ENCODE measurements at places on chromosomes 6 and 20.

DNA sequence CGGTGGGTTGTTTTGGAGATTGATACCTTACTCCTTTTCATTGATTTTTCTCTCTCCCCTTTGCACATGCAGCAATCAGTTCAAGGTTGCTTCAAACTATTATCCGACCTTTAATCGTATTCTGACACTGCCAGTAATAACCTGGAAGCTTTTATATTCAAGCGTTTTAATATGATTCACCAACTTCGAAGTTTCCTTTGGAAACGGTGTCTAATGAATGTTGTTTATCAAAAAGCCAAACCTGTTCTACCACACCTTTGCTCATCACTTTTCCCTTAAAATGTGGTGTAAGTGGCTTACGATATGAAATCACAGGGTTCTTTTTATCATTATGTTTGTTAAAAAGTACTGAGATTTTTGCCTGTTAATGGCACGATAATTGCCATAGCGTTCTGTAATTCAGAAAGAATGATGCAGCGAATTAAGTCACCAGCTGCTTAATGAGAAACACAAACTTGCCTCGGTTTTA is 660 bp downstream of the STXBP5 start:
- DNase-seq = peak; percentile 44

DNA sequence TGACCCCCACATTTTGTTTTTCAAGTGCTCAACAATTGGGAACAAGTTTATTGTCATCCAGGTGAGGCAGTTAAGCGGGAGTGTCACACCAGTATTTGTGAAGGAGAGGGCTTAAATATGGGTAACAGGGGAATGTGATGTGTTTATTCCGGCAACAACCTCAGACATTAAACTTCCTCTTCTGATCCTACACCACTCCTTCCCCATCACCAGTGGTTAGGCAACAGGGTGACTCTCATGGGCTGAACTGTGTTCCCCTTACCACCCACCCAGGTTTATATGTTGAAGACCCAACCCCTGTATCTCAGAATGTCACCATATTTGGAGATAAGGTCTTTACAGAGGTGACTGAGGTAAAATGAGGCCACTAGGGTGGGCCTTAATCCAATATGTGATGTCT is 52.1 kb upstream of the RNF182 start:
- no peak for DNase-seq

DNA sequence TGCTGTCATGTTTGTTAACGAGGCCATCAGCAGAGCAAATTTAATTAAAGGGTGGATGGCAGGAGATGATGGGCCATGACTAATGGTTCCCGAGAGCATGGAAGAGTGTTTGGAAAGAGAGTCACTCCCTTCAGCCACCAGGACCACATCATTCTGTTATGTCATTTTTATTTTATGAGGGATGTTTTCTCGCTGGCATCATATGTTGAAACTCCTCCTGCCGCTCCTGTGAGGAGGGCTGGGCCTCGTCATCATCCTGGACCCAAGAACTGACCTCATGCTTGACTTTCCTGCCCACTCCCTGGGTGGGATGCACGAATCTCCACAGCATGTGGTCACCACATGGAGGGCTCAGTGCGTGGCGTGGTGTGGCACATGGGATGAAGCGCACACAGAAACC is 86.4 kb upstream of the FRMD1 start:
- peak; percentile 25 for DNase-seq

- DNase-seq = no peak
Measured at GRCh38 chr6:163844357-163844756, 429.8 kb downstream of the QKI start.

DNA sequence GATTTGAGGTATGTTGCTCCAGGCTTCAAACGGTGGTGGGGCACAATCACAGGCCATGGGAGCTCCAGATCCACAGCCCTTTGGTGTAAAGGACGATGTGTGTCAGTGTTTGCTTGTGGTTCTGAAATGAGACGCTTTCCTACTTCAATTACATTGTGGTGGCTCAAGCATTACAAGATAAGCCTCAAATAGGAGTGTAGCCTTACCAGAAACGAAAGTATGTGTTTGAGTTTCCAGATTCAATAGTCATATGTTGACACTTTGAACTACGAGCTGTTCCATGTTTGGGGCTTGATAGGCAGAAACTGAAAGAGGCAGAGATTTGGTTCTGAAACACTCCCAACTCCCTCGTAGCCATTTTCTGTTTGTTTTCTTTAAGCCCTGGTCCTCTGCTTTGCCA is 187.1 kb downstream of the MYLK4 start:
- no peak for DNase-seq

DNA sequence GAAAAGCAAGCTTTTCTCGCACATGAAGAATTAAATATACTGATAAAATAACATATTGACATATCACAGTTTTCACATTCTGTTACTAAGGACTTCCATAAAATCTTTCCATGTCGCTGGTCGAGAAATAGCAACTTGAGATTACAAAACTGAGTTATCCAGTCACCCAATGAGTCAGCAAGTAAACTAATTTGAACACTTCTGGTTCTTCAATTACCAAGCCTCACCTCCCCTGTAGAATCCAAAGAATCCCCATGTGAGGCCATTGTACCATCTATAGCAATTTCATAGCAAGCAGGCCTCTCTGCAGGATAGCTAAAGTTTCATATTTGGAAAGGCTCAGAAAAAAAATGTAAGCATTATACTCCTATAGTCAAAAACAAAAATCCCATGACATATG is 87.3 kb downstream of the PKHD1 start:
- no peak for DNase-seq

- DNase-seq = no peak
Measured at GRCh38 chr20:50636601-50637540, 54.5 kb downstream of the RIPOR3 start.

GRCh38 chr6:15629487-15629886 is 33.3 kb downstream of the DTNBP1 start:
- DNase-seq = no peak

GRCh38 chr20:51122931-51123658 is 100.2 kb upstream of the KCNG1 start:
- DNase-seq = no peak

DNA sequence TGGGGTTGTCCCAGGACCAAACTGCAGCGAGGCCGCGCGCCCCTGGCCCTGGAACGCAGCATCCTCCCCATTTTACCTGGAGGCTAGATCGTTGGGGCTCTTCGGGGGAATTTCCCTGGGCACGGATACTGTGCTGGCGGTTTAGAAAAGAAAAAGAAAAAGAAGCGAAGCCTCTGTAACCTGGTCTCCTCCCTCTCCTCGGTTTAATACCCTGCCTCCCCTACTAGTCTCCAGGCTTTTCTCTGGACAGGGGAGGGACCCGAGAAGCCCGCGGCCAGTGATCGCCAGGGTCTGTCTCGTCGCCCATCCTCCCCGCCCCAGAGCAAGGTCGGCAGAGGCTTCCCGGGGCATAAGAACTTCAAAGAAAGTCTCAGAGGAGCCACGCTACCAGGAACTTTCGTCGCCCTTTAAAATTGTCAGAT is 6.1 kb upstream of the LAMP5 start:
- no peak for DNase-seq

GRCh38 chr20:33664762-33665144 is 2.0 kb upstream of the ACTL10 start:
- no peak for DNase-seq

DNA sequence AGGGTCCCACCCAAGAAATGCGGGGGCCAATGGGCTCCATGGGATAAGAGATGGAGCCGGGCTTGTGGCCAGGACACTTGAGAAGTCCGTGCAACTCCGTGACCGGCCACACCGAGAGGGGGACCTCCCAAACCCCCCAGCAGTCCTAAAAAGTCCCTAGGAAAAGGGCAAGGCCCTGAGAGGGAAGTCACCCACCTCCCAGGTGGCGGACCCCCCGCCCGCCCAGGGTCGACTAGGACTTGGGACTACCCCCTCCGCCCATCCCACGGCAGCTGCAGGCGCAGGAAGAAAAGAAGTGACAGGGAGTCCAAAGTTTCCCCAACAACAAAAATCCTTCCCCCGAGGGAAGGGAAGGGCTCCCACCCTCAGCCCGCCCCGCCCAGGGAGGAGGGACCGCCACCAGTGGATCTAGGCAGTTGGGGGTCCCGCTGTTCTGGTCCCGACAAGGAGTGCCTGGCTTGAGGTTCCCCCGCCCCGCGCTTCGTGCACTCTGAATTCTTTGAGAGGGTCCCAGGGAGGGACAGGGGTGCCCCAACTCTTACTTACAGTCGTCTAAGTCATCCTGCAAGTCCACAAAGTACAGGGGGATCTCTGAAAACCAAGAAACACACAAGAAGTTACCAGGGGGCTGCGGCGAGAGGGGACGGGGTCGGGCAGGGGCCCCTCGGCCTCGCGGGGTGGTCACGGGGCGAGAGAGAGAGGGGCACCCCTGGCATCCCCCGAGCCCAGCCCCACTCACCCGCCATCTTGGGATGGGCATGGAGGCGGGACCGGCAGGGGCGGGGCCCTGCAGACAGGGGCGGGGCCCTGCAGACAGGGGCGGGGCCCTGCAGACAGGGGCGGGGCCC is 611 bp upstream of the RAB22A start:
- DNase-seq = no peak

DNA sequence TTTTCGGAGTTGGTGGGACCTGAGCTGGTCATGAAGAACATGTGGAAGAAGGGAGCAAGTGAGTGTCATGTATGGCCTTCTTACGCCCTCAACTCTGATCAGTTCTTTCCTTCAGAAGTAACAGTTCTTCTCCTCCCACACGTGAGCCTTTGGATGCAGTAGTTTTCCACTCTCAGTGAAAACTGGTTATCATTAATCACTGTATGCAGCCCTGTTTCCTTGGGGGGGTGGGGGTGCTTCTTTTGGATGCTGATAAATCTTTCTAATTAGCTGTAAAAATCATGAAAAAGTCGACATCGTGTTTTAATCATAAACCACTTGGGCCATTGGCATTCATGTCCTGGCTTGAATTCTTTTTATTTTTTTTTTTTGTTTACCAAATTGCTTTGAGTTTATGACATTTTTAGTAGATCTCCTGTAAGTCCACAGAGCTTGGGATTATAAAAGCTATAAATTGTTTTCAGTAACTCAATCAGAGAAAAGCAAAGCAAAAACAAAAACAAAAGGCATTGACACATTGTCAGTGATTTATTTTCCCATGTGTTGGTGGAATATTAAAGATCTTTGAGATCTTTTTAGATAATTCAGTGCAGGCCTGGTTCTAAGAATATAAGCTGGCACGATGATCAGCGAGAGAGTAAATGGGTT is 84.8 kb downstream of the TRMT11 start:
- no peak for DNase-seq

- no peak for DNase-seq
Measured at GRCh38 chr6:31690231-31691077, 9.6 kb upstream of the LY6G5C start.

GRCh38 chr6:167682546-167683027 is 144.1 kb upstream of the AFDN start:
- DNase-seq = no peak

DNA sequence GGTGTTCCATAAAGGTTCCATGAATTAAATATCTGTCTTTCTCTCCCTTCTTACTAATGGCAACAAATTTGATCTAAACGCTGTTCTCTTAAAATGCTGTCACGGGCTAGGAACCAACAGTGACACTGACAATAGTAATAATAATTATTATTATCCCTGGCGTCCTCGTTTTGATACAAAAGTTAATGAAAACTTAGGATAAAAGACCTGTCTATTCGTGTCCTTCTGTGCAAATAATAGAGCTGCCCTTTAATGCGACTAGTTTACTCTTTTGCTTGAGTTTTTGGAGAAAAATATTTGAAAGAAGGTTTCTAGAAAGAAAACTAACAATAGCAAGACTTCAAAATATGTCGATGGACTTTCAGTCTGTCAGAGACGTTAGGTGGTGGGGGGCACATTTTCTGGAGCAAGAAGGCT is 4.3 kb downstream of the VGLL2 start:
- no peak for DNase-seq

DNA sequence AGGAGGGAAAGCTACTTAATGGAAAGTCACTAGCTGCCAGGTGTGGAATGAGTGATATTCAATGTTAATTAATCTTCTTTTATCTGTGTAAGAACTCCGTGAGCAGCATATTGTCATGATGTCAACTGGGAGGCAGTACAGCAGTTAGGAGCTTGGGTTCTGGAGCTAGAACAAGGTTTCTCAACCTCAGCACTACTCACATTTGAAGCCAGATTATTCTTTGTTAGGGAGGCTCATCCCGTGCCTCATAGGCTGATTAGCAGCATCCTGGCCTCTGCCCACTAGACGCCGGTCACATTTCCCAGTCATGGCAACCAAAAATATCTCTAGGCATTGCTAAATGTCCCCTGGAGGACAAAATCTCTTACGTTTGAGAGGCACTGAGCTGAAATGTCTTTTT is 41.2 kb downstream of the BCAS1 start:
- no peak for DNase-seq

DNA sequence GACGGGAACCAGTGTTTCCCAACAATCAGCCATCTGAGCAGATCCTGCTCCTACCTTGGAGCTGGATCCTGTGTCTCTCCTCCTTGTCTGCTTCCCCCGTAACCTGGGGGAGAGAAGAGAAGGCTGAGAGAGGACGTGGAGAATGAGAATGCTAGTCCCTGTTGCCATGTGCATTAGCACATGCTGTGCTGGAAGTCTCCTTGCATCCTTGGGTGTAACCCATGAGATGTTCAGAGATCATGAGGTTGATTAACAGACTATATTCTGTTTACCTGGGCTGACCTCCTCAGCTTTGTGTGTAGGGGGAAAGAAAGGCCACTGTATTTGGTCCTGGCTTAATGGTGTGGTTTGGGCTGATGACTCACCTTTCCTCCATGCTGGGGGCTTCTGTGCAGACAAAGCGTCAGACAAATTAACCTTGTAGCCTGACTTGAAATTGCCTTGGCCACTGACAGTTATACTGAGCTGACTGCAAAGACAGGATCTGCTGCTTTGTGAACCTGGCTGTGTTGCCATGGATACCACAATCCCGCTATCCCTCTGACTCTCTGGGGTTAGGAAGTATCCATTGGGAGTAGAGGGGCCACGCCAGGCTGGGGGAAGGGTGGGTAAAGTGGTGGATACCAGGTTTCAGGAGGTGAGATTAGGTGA is 243.7 kb upstream of the CHD6 start:
- DNase-seq = peak; percentile 7

DNA sequence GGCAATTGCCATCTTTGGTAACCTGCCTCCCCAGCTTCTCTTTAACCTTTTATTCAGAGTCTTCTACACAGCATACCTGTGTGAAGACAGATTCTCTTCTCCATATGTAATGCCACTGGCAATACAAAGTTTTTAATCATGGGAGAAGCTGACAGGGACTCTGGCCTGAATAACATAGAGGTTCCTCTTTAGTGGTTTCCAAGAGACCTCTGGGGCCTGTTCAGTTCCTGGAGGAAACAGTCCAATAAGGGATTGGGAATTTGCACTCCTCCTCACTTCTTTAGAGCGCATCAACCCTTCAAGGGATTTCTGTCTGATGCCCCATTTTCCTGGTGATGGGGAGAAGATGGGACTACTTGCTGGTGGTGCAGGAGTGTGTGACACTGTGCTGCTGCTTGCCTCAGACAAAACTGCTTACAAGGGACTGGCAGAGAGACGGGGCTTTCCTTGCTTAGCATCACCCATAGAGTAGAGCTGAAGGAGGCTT is 1.4 kb downstream of the RIMS1 start:
- no peak for DNase-seq

DNA sequence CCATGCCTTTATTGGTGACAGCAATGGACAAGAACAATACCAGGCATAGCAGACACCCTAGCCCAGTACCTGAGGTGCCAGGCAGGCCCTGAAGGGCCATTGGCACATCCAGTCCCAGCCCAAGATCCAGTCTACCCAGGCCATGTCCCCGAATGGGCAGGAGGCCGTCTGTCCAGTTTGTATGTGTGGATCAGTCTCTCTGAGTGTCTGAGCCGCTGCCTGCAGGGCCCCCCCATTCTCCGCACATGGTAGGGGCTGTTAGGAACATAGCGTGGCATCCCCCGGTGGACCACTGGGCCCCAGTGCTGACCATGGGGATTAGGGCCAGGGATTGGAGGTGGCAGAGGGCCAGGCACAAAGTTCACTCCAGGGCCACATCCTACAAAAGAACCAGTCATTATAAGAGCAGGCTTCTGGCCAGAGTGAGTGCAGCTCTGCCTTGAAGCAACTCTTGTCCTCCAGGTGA is 5.1 kb downstream of the PCED1A start:
- DNase-seq = no peak

All from NCI-H1105 treated with DMSO at 0.1 percent for 48 hours (cell line).